ENCODE measurements at places on chromosomes 6 and 20.

DNA sequence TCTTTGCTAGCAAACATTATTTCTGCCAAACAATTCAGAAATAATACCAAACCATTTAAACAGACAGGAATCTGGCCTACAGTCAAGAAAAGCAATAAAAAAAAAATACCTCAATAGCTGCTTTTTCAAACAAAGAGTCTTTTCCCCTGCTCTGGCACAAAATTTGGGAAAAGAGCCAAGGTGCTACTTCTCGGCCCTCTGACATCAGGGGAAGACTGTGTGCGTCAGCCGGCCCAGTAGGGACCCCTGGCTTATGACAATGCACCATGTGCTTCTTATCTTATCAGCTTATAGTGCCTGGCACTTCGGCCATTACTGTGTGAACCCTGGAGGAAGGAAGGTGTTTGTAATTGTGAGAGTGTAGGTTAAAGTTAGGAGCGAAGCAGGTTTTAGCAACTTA, 89.4 kb downstream of the PDE10A start:
- no peak for DNase-seq

GRCh38 chr20:51661609-51662178, 106.5 kb downstream of the ATP9A start:
- DNase-seq = no peak

DNA sequence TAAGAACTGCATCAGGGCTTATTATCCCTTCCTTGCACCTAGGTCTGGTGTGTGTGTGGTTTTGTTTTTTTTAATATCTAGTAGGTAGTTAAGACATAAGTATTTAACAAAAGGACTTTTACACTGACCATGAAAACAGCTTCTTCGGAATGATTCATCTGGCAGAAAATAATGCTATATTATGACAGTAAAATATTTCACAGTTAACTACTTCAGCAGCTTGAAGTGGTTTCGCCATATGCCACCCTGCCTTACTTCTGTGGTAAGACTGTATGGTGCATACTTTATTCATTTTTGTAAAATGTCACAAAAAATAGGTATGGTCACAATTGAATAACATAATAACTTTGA, 858 bp upstream of the PTPRK start:
- no peak for DNase-seq

- DNase-seq = peak; percentile 94
These were observed 24.9 kb upstream of the FUCA2 start for GRCh38 chr6:143536461-143536865.

- DNase-seq = no peak
These were observed 44.7 kb upstream of the ADIG start for GRCh38 chr20:38536310-38536709.

- no peak for DNase-seq
These were observed 20.1 kb downstream of the TRIM27 start for GRCh38 chr6:28903686-28904085.

DNA sequence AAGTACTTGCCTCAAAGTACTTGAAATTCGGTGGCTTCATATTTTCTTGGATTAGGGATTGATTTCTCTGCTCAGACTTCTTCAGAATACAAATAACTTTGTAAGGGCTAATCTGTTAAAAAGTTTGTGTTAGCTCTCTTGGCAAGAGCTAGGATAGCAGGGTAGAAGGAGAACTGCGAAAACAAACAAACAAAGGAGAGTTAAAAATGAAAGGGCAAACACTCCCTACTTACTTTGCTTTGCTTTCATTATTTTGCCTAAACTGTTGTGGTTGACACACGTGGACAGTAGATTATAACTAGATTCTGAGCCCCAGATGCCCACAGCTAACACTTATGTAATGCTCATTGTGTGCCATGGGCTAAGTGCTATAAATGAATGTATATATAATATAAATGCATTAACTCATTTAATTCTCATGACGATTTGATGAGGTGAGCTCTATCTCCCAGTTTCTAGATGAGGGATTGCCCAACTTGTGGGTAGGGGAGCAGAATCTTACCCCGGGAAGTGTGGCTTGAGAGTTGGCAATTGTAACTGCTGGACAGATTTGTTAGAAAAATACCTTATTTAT, 48.7 kb downstream of the EYA4 start:
- DNase-seq = no peak

GRCh38 chr6:111441678-111442243, 41.3 kb downstream of the REV3L start:
- DNase-seq = no peak

DNA sequence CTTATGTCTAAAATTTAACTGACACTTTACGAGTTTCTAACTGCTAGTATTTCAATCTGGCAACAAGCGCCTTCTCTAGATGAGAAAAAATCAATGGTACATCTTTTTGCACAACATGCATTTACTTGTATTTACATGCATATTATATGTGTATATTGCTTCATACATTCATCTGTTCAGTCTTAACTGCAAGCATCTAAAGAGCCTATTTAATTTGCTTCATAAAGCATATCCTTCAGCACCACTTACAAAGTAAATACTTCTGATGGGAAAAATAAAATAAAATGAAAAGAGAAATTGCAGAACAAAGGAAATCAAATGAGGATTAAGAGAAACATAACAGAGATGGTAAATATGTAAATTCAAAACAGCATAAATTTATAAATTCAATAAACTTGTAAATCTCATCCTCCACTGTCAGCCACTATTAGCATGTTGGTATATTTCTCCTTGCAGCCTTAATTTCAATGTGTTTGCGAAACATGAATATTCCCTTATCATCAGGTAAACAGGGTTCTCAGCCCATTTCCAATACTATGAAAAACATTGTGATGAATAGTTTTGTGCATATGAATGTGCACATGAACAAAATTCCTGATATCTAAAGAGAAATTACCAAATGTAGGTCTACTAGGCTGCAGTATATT, 332.5 kb upstream of the RUNX2 start:
- no peak for DNase-seq

- no peak for DNase-seq
These were observed 221.6 kb downstream of the OGFRL1 start for GRCh38 chr6:71510057-71510713.

DNA sequence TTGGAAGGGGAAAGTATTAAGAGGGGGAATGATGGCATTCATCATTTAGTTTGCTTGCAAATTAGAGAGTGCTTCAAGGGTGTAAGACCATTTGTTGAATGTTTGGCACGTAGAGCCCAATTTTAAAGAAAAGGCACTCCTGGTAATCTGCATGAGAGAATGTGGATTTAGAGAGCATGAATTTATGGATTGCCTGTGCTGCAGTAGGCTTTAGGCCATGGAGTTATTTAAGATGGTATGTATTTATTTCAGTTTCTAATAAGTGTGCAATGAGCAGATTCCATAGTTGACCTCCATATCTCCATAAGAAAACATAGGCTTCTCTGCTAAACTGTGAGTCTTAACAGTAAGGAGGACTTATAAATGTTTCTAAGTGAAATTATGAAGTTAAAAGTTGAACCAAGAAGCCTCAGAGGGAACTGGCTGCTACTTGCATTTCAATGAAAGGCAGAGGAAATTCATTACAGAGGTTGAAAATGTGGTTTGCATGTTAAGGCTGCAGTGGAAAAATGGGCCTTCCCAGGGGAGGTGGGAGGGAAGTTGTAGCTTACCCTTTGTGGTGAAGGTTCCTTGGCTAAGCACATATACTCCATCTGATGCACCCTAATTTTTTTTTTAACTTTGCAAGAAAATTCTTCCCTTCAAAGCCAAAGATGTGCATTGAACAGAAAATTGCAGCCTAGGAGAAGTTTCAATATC, 134.2 kb downstream of the CARMIL1 start:
- no peak for DNase-seq

GRCh38 chr6:31862344-31863235, at the start of gene NEU1:
TSS of gene NEU1 (minus strand) at chr6:31862821. CDS start at chr6:31862776, 45 bp downstream.
- DNase-seq = peak; percentile 100

GRCh38 chr6:68134796-68135195, 500.3 kb upstream of the ADGRB3 start:
- no peak for DNase-seq

GRCh38 chr6:170037541-170038250, 253.2 kb downstream of the DLL1 start:
- DNase-seq = peak; percentile 47

DNA sequence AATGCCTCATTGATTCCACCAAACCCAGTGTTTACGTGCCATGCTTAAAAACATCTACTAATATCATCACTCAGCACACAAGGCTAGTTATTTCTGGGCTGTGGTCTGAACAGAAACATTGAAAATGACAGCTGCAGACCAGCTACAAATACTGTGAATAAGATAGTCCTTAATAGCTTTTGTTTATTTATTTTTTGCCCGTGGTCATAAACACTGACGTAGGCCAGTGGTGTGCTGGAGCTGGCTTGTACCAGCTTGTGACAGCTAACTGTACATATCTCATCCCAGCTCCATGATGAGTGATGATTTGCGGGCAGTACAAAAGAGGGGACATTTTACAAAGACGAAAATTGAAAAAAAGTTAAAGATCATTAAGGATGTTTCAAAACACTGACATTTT, 1057.0 kb downstream of the EPHA7 start:
- no peak for DNase-seq

DNA sequence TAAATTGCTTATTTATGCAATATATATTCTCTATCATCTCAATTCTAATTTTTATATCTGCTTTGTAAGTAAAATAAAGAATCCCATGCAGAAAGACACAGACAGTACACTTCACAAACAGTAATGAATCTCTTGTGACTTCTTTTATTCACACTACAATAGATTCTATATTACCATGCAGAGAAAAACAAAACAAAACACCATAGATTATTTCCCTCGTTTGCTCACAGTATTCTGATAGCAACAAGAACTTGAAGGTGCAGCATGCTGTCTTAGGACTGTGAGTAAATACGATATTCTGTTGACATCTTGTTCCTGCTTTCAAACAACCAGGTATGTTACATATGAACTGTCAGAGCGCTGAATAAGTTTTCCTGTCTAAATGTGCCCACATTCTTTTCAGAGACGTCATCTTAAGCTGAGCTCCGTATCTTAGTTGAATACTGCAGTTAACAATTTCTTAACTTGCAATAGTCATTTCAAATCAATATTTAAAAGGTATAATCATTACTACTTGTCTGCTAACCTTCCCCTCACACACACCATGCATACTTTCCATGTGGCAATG, 140.1 kb downstream of the BTBD9 start:
- no peak for DNase-seq

DNA sequence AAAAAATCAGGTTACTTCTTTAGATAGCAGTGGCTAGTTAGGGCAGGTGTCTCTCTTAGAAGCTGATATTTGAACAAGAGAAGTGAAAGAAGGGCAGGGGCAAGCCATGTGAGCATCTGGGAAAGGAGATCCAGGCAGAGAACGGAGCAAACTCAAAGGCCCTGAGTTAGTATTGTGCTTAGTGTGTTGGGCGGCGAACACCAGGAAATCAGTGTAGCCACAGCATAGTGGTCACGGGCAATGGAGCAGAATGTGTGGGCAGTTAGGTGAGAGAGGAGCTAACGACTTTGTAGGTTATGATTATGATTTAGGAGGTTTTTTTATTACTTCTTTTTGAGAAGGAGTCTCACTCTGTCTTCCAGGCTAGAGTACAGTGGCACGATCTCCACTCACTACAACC, 229.3 kb downstream of the TMEM242 start:
- no peak for DNase-seq

- DNase-seq = peak; percentile 61
These were observed 15.7 kb downstream of the MTG2 start for GRCh38 chr20:62198496-62198895.

DNA sequence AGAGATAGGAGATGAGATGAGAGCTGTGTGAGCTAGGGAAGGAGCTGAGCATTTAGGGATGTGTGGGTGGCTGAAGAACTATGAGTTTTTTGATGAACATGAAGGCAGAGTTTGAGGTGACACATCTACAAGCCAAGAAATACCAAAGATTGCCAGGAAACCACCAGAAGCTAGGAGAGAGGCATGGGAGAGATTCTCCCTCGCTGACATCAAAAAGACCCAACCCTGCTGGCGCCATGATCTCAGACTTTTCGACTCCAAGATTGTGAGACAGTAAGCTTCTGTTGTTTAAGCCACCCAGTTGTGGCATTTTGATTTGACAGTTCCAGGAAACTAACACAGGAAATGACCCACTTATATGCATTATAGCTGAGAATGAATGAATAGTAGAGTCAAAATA, 790.9 kb downstream of the TFAP2A start:
- no peak for DNase-seq

DNA sequence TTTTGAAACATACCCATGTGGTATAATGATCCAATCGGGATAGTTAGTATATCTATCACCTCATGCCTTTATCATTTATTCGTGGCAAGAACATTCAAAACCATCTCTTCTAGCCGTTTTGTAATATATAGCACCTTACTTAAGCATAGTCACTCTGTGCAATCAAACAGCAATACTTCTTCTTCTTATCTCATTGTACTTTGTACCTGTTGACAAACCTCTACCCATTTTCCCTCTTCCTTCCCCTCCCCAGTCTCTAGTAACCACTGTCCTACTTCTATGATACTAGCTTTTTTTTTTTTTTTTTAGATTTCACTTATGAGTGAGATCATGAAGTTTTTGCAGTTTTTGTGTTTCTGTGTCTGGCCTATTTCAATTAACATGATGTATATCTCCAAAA, 296.7 kb downstream of the EYS start:
- no peak for DNase-seq

DNA sequence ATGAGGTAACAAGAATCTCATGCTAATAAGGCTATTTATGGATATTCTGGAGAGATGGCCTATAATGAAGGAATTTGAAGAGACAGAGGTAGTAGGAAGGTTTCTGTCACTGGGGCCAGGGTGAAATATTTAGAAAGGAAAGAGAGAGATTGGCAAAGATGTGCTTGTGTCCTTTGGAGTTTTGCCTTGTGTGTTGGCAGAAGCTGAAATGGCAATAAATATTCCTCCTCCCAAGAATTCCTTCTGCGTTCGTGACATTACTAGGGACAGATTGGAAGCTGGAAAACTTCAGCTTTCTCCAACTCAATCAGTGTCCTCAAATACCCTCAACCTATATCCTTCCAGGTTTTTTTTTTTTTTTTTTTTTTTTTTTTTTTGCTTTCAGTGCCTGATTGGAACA, 6.3 kb downstream of the SAMD5 start:
- DNase-seq = no peak

- no peak for DNase-seq
These were observed 130.0 kb downstream of the SCP2D1 start for GRCh38 chr20:18943542-18943941.

DNA sequence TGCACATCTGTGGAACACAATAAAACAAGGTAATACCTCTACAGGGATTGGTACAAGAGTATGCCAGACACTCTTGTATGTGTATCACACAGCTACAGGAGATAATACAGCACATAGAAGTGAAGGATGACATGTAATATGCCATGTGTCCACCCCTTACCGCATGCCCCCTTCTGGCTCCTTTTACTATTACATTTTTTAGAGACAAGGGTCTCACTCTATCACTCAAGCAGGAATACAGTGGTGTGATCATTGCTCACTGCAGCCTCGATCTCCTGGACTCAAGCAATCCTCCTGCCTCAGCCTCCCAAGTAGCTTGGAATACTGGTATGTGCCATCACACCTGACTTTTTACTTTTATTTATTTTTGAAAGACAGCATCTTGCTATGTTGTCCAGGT, 4.2 kb upstream of the NCR3 start:
- DNase-seq = no peak

GRCh38 chr20:50645253-50646068, 45.9 kb downstream of the RIPOR3 start:
- DNase-seq = peak; percentile 42

GRCh38 chr20:444862-445426, 17.4 kb downstream of the TBC1D20 start:
- no peak for DNase-seq

Measured in left lung (tissue), 14 donors.